ENCODE measurements at places on chromosomes 4 and X. TPM values are rescaled to one million over a fixed set of nuclear protein-coding genes. Genes with fewer than 3 reads are reported as not detected.

DNA sequence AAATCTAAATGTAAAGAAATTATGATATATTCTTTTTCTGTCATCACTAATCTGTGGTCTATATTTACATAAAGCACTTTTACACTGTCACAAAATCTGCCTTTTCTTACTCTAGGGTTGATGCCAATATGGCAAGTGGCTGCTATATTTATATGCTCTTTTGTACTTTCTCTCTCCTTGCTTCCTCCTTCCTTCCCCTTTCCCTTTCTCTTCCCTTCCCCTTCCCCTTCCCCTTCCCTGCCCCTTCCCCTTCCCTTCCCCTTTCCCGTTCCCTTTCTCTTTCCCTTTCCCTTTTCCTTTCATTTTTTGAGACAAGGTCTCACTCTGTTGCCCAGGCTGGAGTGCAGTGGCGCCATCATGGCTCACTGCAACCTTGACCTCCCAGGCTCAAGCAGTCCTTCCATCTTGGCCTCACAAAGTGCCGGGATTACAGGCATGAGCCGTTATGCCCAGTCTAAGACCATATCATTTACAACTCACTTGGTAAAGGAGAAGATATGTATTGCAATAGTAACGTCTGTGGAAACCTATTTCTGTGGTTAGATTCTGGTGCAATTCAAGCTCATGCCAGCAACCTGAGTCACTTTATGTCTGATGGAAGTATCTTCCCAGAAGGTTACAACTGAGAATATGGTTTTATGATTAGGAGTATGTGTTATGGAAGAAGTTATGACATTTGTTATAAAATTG, 13.9 kb upstream of the PLAC8 start:
- no peak for DNase-seq

GRCh38 chr4:52037689-52038102, 403 bp downstream of the SGCB start:
- DNase-seq: peak; percentile 49

GRCh38 chr4:90833706-90834105, 706.5 kb downstream of the CCSER1 start:
- DNase-seq: no peak

DNA sequence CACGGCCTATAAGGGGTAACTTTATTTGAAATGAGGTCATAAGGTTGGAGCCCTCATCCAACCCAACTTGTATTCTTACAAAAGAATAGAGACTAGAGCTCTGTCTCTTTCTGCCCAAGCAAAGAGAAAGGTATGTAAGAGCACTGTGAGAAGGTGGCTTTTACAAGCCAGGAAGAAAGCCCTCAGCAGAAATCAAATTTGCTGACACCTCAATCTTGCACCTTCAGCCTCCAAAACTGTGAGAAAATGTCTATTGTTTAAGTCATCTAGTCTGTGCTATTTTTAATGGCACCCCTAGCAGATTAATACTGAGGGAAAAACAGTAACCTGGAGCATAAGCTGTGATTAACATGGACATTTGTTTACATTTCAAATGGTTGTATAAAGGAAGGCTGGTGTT, 860.7 kb downstream of the PCDH7 start:
- DNase-seq: no peak

DNA sequence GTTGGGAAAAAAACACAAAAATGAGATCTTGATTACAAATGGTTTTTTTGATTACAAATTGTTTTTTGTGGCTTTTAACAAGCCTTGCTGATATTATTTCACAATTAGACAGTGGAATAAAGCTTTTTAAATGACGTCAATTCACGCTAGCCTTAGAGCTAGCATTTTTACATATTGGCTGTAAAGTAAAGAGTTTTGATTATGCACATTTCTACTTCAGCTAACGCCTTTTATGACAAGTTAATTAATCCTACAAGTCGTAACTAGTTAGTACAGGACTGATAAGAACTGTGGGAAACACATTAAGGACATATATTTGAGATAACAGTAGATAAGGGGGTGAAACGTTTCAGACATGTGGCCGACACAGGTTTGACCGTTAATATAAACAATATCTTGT, 95.7 kb upstream of the ATXN3L start:
- DNase-seq: no peak

DNA sequence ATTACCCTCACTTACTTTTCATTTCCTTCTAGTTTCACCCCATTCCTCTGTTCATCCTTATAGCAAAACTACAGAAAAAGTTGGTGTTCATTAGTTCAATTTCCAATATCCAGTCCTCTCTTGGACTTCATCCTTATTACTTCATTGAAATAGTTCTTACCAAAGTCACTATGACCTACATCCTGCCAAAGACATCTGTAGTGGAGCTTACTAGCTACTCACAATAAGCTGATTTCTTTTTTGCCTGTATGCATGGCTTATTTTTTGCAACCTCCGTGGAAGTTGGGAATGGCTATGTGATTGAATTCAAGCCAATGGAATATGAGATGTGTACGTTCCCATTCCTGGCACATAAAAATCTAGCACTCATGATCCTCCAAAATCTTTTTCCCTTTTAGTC, 4.6 kb upstream of the CDKL2 start:
- no peak for DNase-seq

- no peak for DNase-seq
Observed at GRCh38 chr4:87961993-87962392, 13.5 kb upstream of the SPP1 start.

- no peak for DNase-seq
Observed at GRCh38 chr4:113574636-113575103, 186.9 kb downstream of the CAMK2D start.

DNA sequence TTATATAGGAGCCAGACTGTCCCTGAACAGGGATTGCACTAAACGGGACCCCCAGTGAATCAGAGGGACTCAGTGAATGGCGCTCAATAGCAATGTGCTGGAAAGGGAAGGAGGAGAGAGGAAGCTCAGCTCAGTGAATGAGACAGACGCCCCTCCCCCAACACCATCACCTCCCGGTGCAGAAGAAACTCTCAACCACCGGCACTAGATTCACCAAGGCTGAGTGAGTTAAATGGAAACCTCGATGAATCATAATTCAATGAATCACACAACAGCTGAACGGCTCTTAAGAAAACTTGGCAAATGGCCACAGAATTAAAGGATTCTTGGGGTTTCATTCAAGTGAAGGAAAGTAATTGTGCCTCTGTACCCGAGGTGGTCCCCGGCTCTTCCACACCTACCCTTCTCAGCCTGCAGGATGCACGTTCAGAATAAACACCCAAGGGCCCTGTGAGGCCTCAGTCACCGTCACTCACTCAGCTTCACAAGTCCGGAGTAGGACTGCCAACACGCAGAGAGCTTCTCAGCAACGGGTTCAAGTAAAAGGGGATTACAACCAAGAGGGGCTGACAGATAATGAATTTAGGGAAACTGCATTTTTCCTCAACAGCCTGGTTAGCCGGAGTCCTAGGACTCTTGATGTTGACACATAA, 29.3 kb downstream of the CRMP1 start:
- no peak for DNase-seq

DNA sequence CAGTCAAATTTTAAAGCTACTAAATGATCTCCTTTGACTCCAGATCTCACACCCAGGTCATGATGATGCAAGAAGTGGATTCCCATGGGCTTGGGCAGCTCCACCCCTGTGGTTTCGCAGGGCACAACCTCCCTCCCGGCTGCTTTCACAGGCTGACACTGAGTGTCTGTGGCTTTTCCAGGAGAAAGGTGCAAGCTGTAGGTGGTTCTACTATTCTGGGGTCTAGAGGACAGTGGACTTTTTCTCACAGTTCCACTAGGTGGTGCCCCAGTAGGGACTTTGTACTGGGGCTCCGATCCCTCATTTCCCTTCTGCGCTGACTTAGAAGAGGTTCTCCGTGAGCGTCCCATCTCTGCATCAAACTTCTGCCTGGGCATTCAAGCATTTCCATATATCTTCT, 845.2 kb downstream of the PCDH18 start:
- no peak for DNase-seq

DNA sequence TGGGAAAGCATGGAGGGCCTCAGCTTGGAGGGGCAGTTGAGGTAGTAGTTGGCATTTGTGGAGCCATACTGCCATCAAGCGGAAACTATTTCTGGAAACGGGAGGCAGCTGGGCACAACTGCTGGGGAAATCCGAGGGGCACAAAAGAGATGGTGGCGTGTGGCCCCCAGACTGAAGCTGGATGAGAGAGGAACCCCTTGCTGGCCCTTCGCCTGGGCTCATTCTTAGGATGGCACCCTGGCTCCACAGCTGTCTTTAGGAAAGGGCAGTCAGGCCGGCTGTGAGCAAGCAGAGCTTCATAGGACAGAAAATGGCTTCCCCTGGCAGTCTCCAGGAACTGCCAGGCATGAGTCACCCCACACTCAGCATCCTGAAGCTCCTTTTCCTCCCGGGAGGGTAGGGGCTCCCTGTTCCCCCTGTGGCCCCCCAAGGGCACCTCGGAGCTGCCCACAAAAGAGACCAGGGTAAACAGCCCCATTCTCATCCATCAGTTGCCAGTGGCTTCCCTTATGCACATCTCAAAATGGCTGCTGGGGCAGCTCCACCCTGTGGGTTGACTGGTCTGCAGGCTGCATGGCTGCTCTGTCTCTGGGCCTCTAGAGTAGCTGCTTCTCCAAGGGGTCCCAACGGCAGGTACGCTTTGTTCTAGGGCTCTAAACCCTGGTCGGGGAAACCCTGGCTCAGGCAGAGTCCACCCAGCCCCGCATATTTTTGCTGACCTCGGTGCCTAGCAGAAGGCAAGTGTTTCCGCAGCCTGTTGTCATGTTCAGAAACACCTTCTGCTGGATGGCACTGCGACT, 64.7 kb downstream of the NBDY start:
- no peak for DNase-seq

DNA sequence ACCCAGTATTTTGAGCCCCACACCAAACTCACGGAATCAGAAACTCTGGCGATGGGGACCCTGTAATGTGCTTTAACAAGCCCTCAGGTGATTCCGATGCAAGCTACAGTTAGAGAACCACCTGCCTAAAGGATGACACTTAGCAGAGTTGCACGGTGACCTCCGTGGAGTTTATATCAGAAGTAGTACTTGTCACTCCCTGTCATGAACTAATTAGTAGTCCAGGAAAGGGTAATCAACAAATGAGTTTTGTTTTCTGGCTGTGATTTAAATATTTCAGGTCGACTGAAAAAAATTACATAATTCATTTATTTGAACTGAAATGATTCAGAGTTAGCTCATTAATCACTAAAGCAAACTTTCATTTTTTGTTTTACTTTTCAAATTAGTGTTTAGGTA, 56.4 kb downstream of the TMA16 start:
- no peak for DNase-seq

- DNase-seq: no peak
Observed at GRCh38 chrX:130654409-130654950, 248.5 kb downstream of the ENOX2 start.

- DNase-seq: peak; percentile 47
Observed at GRCh38 chrX:16711893-16712547, 449 bp downstream of the CTPS2 start.

Gene MAB21L2
- not detected for total RNA-seq

Gene ZCCHC18
- total RNA-seq: 16.5 TPM

Gene GRIA2
- 0.84 TPM for total RNA-seq

Gene NAA11
- total RNA-seq: not detected

Gene PDLIM3
- 59.7 TPM for total RNA-seq

Gene LANCL3
- total RNA-seq: not detected

Gene FNIP2
- 21.0 TPM for total RNA-seq
